ENCODE measurements at places on chromosomes 16 and 17.

GRCh38 chr17:50594892-50595291 lies 34.4 kb downstream of the CACNA1G start:
- no peak for DNase-seq

DNA sequence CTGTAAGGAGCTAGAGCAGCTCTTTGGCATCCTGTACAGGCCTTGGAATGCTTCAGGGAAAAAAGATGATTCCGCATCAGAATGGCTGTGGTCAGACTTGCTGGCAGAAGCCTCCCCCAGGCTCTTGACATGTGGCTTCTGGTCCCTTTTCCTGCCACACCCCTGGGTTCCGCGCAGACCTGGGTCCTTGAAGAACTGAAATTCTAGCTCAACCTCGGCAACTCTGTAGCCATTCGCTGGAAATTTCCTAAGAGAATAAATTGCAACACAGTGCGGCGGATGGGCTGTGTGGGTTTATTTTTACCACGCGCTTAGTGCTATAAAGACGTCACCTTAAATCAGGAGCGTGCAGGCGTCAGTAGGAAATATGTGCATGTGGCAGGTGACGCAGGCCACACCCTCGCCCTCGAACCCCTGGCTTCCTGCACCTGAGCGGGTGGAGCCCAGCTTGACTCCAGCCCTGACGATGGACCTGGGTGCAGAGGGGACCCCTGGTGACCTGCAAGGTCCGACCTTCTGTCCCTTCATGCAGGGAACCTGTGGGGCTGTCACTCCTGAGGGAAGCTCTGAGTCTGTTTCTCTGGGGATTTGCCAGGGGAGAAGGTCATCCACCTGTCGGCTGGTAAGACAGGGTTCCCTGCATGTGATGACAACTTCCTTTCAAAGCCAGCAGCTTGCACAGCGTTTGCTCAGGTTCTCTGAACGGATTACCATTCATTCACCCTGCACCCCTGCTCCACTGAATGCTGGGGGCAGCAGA lies 46.3 kb downstream of the METRNL start:
- peak; percentile 49 for DNase-seq

DNA sequence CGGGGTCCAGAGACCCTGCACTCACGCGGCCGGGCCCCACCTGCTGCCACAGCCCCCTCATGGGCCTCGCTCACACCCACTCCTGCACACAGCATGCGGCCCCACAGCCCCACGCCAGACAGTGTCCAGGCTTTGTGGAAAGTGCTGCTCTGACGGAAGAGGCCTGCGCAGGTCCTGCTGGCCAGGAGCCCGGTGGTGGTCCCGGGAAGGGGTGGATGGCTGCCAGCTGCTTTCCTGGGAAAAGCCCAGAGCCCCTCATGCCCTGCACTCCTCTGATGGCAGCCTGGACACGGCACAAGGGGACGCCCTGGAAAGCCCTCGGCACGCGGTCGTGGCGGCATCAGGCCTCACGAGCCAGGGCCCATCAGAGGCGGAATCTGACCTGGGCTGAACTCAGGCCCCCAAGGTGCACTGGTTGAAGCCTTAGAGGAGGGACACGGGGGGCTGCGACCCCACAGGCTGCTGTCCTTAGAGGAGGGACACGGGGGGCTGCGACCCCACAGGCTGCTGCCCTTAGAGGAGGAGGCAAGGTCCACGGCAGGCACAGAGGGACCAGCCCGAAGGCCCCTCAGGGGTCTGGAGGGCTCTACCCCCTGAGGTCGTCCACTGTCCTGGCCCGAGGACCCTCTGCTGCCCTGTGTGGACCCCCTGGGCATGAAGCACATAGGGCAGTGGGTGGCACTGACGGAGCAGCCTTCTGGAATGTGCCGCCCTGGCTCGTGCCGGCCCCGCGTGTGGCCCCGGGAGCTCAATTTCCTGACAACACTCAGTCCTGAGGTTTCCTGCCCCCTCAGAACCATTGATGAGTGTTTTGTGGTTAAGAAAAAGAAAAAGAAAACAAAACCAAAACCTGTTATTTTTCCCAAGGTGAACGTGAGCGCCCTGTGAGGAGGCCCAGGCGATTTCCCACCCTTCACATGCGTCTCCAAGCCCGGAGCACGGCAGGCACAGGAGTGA lies 22.1 kb downstream of the SOX8 start:
- no peak for DNase-seq

GRCh38 chr17:7405350-7406234 lies 1.7 kb upstream of the TMEM256 start:
- DNase-seq = no peak

DNA sequence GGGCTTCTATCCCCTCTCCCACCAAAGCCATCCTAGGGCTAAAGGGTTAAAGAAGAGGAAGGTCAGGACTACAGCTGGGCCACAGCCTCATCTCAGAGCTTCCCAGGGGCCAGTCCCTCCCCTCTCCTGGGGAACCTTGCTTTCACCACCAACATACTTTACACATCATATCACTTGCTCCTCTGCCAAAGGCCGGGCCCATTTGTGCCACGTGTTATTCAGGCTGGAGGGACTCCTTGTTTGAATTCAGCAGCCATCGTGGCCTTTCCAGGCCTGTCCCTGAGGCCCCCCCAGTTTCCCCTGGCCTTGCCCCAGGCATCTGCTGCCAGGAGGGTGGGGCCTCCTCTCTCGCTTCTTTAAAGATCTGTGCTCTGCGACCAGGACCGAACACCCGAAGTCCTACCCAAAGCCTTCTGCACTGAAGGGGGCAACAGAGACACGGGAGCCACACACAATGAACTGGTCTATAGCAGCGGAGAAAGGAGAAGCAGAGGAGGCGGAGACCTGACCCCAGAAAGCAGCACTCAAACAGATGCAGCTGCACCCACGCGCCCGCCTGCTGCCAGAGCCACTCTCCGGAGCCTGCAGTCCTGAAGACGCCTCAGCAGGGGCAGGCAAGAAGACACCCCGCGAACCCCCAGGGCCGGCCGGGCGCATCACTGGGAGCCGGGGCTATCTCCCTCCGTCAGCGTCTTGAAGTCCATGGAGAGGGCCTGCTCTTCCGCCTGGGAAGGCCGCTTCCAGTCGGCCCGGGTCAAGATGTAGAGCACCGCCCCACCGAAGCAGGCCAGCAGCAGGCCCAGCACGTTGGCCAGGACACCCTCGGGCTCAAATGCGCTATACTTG lies 12.1 kb downstream of the CYB561 start:
- peak; percentile 89 for DNase-seq

GRCh38 chr17:36602924-36603384 lies 1.6 kb downstream of the MRM1 start:
- DNase-seq = peak; percentile 70

DNA sequence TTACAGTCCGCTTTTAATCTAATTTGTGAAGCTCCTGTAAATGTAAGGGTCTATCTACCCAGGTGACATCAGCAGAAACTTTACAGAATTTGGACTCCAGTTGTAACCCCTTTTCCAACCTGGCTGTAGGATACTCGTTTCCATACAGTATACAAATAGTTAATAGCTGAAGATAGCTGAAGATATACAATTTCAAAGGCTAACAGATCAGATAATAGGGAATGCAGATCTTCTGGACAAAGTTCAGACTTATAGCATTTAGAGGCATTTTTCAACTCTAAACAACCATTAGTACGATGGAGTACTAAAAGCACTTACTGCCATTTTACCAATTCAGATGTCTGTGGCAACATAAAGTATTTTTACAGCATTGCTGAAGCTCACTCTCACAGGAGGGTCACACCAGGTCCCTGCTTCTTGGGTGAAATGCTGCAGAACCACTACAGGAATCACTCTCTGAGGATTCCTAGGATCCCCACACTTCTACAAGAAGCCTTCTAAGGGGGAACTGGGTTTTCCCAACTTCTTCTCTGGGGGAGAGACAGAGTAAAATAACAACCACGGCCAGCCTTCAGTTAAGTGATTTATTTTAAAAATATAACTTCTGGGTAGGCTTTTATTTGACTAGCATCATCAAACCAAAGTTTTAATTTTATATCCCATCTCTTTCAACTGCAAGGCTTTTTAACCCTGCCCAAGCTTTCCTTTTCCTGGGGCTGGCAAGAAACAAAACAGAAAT lies 2.9 kb downstream of the VEZF1 start:
- no peak for DNase-seq

GRCh38 chr16:1372292-1372950 lies 20.7 kb downstream of the GNPTG start:
- no peak for DNase-seq

DNA sequence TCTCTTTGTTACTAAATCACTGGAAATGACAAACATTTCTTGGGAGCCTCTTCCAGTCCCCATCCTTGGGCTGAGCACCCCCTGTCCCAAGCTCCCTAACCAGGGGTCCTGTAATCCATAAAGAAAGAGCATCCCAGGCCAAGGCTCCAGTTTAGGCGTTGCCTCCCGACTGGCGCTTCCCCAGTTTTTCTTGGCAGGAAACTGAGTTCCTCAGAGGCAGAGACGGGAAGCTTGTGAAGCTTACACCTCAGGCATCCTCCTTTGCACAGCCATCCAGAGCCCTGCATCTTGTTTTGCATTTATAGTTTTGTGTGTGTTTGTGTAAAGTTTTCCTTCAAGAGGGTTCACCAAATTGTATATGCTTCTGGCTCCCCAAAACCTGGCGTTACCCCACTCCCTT lies 7.1 kb downstream of the COPZ2 start:
- no peak for DNase-seq

DNA sequence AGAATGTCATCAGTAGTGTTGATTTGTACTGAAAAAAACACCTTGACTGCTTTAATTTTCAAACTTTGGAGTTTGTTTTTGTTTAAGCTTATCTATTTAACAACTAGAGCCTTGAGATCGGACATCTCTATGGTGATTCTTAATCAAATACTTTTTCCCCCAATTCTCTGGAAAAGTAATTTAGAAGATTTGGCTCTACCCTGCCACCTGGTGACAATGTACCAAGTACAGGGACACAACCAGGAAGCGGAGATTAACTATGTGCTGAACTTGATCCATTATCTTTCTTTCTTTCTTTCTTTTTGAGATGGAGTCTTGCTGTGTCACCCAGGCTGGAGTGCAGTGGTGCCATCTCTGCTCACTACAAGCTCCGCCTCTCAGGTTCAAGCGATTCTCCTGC lies 30.8 kb downstream of the USP43 start:
- DNase-seq = peak; percentile 3

DNA sequence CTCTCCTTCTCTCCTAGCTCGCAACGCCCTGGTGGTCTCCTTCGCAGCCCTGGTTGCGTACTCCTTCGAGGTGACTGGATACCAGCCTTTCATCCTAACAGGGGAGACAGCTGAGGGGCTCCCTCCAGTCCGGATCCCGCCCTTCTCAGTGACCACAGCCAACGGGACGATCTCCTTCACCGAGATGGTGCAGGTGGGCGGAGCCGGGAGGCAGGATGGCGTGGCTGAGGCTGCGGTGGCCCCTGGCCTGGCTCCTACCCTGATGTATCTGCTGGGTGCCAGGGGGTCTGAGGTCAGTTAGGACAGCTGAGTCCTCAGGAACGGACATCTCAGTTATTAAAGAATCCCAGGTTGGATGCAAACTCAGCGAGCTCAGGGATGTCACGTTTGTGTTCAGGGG lies 16.7 kb downstream of the SLC26A11 start:
- no peak for DNase-seq

DNA sequence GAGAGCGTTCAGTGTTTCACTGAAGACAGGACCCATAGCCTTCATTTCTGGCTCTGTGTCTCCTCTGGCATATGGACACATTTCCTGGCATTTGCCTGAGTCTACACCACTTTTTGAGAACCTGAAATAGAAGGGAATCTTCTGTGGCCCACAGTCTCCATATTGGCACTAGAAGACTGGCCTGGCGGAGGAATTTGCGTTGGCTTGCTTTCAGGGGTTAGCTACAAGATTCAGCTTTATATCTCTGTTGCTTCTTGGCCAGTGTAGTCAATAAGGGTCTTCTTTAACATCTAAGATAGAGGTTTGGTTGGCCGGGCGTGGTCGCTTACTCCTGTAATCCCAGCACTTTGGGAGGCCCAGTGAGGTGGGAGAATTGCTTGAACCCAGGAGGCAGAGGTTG lies 12.8 kb upstream of the CLEC18C start:
- DNase-seq = peak; percentile 49

All from adrenal gland (tissue), 19 donors.